ENCODE measurements at places on chromosomes 5 and 9.

DNA sequence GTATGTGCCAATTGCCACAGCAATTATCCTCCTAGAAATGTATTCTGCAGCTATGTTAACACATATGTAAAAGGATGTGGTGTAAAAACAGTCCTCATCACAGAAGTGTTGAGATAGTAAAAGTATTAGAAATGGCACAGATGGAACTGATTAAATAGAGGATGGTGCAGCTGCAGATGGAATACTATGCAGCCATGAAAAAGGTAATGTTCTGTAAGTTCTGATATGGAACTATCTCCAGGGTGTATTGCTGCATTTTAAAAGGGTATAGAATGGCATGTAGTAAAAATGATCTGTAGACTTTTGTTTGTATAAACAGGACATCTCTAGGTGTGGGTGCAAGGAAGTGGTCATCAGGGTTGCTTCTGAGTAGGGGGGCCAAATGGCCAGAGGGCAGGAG lies 63.0 kb upstream of the PHYKPL start:
- no peak for DNase-seq

DNA sequence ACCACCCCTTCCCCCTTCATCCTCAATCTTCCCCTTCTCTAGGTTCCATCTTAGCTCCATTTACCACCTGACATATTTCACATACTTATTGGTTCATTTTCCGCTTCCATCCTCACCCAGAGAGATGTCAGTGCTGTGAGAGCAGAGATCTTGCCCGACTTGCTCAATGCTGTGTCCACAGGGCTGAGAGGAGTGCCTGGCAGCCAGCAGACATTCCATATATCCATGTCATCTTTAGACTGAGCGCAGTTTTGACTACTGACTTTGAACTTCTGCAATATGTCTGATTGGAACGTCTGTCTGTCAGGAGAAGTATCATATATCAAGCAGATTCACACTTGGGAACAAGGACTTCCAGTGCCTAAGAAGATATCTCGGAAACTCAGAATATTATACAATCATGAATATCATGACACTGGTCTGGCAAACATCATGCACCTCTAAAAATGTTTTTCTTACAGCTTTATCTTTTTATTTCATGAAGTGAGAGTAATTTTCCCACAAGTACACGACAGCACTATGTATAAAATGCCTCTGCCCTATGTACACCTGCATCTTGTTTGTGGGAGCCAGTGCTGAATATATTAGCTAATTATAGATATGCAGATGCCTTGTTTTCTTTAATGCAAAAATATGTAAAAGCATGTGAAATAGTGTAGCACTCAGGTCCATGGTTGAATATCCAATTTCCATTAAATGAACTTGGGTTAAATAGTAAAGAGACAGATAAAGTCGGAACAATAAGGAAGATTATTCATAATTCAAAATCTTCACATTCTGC lies 454.0 kb upstream of the DAP start:
- DNase-seq: no peak

DNA sequence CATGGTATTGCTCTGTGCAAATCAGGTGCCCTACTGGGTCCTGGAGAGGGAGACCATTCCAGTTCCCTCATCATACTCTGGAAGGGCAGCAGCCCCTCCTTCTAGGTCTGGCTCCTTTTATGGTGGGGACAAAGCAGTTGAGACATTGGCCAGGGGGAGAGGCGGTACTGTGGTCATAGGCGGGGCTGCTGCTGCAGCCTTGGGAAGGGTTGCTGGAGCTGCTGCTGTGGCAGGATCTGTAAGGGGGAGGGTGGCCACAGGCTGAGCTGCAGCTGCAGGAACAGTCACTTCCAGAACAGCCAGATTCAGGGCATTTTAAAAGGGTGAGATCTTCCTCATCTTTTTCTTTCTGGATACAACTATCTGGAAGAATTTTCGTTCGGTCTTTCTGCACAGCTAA lies 233.0 kb upstream of the SGCD start:
- DNase-seq: no peak

DNA sequence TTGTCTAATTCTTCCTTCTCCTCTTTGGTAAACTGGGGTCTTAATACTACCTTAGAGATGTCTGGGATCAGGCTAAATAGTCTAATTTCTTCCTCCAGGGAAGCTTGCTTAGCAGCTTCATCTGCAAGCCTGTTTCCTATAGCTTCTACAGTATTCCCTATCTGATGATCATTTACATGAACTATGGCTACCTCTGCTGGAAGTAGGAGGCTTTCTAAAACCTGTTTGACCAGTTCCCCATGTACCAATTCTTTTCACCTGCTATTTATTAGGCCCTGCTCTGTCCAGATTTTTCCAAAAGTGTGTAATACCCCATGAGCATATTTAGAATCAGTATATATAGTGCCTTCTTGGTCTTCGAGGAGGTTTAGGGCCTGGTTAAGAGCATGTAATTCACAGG lies 619.8 kb downstream of the HINT1 start:
- no peak for DNase-seq

- no peak for DNase-seq
These were observed 482.2 kb upstream of the PAPPA start for GRCh38 chr9:115671236-115671962.

- no peak for DNase-seq
These were observed 35.4 kb downstream of the SH3GL2 start for GRCh38 chr9:17614250-17614649.

DNA sequence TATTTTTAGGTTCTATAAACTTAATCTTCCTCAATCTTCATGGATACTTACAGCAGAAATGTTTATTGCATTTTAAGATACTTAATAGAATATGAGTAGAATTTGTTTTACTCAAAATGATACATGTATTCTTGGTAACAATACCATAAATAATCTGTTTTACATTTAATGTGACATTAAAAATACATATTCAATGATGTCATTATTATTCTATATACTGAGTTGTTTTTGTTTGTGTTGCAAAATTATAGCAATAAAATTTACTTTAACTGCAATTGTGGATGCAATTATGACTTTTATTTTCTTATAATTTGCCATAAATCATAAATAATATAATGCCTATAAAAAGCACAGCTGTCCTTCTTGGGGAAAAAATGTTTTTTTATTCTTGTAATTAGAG lies 275.9 kb upstream of the CCNG1 start:
- no peak for DNase-seq

DNA sequence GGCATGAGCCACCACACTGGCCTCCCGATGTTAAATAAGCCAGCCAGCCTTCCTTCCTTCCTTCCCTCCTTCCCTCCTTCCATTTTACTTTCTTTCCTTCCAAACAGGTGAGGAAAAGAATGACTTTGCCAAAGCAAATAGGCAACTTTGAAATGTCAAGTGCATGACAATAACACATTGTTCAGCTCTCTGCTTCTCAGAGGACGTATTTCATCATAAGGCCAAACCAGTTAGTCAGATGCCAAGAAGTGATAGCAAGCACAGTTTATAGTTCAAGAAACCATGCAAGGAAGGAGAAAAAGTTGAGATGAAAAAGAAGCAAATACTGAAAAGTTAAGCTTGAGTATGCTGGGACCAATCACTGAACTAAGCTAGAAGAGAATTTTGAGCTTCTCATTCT lies 29.5 kb downstream of the POU4F3 start:
- no peak for DNase-seq

DNA sequence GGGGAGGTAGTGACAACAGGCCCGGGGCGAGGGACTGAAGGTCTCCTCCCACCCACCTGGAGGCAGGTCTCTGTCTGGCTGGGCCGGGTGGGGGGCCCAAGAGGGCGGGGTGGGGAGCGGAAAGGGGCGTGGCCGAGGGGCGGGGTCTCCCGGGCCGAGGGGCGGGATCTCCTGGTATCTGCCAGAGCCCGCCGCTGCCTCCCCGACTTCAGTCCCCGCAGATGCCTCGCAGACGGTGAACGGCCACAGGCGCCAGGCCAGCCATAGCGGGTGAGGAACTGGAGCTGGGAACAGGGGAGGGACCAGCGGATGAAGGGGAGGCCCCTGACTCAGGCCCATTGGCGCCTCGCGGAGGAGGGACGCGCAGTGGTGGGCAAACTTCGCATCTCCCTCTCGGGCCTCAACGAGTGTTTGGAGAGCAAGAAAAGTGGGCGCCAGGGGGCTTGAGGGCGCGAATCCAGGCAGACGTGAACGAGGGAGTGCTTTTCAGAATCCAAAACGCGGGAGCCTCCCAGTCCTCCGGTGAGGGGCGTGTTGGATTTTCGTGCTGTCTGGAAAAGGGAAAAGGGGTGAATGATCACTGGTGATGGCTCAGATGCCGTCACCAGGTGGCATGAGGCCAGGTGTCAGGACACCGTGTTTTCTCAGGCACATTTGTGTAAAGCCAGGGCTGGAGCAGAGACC lies at the start of gene ADGRD2:
ADGRD2 (plus strand) TSS at position 211 of the 684 bp plus-strand sequence. CDS start 1,216 bp downstream, outside the sequence.
- no peak for DNase-seq

DNA sequence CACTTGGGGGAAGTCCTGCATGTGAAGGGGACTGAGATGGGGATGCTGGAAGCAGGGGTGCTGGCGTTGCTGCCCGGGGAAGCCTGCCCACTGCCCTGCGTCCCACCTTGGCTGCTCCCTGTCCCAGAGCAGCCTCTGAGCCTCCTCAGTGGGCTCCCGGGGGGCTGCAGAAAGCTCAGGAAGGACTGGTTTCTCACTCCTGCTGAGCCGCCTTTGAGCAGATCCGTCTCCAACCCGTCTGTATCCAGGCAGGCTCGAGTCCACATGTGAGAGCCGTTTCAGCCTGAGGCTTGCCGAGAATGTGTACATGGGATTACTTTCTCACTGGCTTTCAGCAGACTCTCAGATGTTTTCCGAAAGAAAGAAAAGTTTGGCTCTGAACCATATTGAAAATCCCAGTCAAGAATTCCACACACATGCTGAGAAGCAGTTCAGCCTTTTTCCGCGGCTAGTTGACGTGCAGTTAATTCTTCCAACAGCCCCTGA lies 95.3 kb upstream of the COL5A1 start:
- no peak for DNase-seq

DNA sequence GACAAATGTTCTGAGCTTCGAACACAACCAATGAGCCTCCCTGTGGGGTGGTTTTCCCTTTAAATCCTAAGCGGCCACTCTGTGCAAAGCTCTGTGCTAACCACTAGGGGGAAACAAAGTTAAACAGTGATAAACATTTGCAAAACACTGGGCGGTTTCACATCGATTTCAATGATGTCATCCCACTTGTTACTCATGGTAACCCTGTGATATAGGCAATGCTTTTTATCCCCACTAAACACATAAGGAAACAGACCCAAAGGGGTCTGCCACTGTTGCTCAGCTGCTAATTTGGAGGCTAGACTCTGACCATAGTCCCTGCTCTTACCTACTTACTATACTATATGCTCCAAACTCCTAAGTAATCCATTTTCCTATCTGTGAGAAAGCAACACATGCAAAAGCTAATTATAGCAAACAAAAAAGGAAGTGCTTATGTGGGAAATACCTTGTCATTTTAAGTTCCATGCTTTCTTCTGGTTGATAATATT lies 57.3 kb downstream of the PTPN3 start:
- DNase-seq: peak; percentile 85

DNA sequence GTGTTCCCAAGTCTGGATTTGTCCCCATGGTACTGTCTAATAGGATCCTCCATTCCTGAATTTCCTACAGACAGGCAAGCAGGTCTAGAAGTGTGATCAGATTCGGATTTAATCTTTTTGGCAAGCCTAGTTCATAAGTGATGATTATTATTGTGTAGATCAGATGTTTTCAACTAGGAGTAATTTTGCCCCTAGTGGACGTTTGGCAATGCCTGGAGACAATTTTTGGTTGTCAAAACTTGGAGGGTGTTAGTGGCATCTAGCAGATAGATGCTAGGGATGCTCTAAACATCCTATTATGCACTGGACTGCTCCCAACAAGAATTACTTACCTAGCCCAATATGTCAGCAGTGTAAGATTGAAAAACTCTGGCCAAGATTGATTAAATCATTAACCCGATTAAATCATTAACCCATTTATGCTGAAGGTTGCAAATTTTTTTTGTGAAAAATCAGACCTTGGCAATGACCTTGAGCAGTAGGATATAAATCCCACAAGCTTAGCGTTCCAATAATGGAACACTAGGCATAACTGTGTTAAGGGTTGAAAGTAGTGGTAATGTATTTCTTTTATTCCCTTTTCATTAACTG lies 28.2 kb downstream of the TCERG1 start:
- DNase-seq: no peak

- DNase-seq: no peak
These were observed 320.2 kb downstream of the CTNND2 start for GRCh38 chr5:11584017-11584416.

All from inflammatory macrophage treated with lipopolysaccharide for 1 hour (primary cell).